ENCODE measurements at places on chromosomes 1 and 21.

DNA sequence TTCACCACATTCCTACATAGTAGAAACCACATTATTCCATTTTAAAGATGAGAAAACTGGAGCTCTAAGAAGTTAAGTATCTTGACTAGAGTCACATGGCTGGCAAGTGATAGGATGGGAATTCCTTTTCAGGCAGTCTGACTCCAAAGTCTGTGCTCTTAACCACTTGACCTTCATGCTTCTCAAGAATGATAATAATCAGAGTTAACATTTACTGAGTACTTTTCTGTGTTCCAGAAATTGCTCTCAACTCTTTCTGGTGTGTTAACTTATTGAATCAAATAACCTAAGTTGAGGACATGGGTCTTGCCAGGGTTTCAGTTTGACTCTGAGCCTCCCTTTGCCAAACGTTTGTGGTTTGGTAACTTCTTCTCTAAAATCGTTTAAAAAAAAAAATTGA lies 169.4 kb downstream of the RASAL2 start:
- no peak for DNase-seq

- DNase-seq: no peak
Measured at GRCh38 chr1:152479792-152480595, 30.6 kb upstream of the LCE5A start.

GRCh38 chr1:182213163-182213562 lies 151.7 kb upstream of the ZNF648 start:
- DNase-seq: no peak

DNA sequence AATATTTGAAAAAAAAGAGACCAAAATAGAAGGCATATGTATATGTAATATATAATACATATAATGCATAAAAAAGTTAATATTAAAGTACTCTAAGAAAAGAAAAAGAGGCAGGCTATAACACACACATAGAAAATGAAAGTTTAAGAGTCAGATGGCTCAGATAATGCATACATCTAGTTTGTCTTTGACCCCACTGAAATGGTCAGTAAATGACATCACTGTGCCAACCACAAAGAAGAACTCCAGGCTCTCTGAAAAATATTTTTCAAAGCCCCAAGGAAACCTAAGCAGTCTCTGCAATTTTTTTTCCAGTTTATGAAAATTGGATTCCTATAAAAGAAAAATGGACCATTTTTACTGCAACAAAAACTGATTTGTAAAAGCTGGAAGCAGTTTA lies 55.4 kb upstream of the SCYL3 start:
- DNase-seq: no peak

Measured in femur (tissue), 1 donor.